SJCRH30 (cell line): ENCODE measurements at places on chromosomes 2 and 18. TPM values are rescaled to one million over a fixed set of nuclear protein-coding genes. Genes with fewer than 3 reads are reported as not detected.
A peak's percentile ranks its signal among the peaks of the same experiment; 100 is the strongest.

- peak; percentile 35 for DNase-seq
These were observed 33.1 kb upstream of the SMAD7 start for GRCh38 chr18:48983793-48984437.

DNA sequence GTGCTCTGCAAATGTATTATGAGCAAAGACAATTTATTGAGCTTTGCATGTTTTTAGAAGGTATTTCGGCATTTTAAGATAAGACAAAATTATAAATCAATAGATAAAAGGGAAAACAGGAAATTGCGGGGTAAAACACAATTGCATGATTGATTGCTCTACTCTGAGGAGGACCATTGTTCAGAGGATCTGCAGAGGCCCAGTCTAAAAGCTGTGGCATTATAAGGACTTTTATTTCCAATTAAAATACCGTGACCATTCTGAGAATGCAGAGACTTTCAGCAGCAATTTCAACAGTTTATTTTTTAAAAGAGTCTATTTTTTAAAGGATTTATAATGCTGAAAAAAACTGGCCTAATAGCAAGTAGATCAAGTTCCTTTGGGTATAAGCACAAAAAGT, 62.0 kb downstream of the TPGS2 start:
- no peak for DNase-seq

GRCh38 chr2:240226672-240227537, 86.4 kb upstream of the OTOS start:
- peak; percentile 82 for DNase-seq

- DNase-seq: no peak
These were observed 94.6 kb upstream of the PPP1CB start for GRCh38 chr2:28656937-28657615.

GRCh38 chr2:28047681-28048080, 157.2 kb downstream of the BABAM2 start:
- no peak for DNase-seq

DNA sequence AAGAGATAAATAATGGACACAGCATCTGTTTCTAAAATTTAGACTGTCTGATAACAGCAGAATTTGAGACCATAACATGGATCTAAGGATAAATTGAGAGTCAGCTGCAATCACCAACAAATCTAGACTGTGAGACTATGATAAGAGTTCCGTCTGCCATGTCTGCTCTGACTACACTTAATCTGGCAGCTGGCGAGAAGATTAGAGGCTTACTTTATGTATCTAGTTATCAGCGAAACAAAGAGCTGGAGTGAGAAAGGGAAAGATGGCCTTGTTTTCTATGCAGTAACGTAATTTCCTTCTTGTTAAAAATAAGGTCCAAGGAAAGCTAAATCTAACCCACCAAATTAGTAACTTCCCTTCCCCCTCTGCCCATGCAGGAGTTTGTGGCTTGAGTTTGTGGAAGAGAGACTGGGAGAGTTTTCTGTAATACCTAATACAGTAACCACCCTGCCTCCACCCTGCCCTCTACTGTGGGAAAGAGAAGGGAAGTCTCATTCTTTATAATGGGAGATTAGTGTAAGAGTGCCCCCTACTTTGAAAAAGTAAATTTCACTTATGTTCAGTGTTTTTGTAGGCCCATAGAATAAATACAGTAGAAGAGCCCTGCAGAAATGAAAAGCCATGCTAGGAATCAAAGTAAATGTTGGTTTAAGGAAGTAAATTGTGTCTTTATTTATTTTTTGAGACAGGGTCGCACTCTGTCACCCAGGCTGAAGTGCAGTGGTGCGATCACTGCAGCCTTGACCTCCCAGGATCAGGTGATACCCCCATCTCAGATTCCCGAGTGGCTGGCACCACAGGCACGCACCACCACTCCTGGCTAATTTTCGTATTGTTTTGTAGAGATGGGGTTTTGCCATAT, 27.5 kb downstream of the EML4 start:
- peak; percentile 85 for DNase-seq

DNA sequence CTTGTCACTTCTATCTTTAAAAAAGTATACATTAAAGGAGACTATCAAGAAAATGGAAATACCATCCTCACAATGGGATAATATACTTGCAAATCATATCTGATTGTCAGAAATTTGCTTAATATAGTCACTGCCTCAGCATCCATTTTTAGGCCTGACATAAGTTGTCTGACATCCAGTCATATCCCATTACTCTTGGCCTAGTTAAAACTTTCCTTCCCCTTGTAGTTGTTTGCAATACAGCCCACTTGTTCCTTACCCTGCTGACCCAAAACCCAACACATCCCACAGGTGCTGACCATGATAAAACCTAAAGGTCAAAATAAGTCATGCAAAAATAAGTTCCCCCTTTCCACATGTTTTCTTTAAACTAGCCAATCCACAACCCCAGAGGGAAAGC, 3.6 kb upstream of the ARHGEF33 start:
- DNase-seq: no peak

DNA sequence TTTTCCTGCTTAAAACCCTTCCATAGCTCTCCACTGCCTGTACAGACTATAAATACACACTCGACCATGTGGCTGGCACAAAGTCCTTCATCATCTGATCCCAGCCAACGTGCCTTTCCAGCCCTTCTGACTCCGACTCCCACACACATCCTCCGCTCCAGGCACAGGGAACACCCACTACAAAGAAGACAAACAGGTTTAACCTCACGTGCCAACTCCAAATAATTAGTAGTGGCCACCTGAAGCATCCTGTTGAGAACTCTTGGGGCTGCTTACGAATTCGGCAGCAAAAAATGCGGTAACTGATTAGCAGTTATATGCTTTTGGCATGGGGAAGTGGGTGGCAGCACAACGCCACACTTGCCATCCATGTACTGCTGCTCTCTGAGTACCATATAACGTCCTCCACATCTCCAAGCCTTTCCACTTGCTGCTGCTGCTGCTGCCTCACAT, 12.1 kb downstream of the SPIRE1 start:
- no peak for DNase-seq

DNA sequence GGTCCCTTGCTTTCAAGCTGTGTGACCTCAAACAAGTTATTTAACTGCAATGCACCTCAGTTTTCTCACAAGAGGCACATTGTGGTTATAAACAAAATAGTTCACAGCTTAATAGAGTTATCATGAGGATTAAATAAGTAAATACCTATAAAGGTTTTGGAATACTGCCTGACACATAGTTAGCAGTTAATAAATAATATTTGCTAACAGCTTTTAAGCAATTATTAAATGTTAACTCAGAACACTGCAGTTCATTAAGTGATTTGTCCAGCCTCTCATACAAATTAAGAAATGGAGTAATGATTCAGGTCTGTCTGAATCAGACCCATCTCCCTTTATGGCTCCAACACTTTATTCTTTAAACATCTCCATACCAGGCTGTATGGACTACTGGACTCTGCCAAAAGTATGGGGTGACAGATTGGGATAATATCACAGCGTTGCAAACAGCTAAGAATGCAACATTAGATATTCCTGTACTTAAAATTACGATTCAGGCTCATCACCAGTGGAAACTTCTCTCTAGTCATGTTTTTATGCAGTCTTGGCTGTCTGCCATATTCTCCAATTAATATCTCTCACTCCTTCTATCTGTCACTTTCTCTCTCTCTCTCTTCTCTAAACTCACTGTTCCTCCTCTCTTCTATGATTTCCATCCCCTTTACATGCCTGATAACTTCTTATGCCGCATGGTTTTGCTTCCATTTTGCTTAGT, 370.6 kb upstream of the UBE2E3 start:
- no peak for DNase-seq

GRCh38 chr18:74834424-74835309, 237.0 kb downstream of the ZNF407 start:
- DNase-seq: no peak

DNA sequence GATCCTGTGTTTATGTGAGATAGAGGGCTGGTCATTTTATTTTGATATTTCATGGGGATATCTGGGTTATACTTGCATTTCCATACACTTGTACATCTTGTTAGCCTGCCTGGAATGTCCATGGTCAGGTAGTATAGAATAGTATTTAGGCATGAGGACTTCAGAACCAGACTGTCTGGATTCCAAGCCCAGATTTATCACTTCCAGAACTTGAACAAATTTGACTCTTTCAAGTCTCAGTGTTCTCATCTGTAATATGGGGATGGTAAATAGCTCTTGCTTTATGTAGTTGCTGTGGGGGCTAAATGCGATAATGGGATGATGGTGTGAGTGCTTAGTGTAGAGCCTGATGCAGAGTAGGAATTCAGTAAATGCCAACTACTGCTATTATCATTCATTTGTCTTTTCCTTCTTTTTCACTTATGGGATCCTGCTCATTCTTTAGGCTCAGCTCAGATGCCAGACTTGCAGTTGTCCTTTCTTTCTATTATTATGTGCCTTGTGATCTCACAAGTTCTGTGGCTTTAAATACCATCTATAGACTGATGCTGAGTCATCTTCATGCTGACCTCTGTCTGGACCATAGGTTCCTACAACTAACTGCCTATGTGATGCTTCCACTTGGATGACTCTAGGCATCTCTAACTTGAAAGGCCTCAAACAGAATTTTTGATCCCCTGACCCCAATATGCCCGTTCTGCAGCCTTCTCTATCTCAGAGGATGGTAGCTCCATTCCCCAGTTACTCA, 67.4 kb downstream of the POLE4 start:
- DNase-seq: no peak

DNA sequence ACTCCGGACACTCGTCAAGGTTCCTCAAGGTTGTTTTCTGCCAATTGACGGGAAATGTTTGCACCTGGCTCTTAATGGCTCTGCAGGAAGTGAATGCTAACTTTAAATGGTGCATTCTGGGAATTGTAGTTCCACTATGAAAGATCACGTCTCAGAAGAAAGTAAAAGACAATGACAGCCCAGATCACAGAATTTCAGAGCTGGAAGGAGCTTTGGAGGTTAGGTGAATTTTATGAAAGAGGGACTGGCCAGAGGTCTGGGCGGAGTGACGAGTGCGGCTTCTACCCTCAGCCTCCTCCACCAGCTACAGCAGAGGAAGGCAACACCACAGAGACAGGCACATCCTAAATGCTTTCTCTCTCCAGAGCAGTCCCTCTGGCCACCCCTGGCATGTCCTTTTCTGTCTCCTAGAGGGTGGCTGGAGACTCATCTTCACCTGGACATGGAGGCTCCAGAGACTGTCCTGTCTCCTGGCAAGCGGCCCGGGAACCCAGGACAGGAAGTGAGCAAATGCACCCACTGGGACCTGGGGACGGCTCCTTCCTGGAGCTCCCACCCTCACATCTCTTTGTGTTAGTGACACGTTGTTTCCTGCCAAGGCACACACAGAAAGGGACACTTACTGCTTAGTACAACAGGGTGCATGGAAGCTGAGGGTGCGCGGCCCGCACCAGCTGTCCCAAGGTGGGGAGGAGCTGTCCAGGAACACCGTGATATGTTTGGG, 19.4 kb downstream of the THAP4 start:
- no peak for DNase-seq

- DNase-seq: no peak
These were observed 68.8 kb upstream of the DPP10 start for GRCh38 chr2:114373591-114373990.

SCYGR3 gene
- not detected in 2 replicates for total RNA-seq

SMIM21 gene
- total RNA-seq: not detected in 2 replicates

FAP gene
- 1.1 and 3.6 TPM in 2 replicates for total RNA-seq

POTEI gene
- 0.25 and 0.47 TPM in 2 replicates for total RNA-seq

MATN3 gene
- 0.15 and 0.40 TPM in 2 replicates for total RNA-seq

SKA1 gene
- total RNA-seq: 41.1 and 49.9 TPM in 2 replicates
